CD4-positive, alpha-beta memory T cell (primary cell): ENCODE measurements at places on chromosomes 4 and X. TPM values are rescaled to one million over a fixed set of nuclear protein-coding genes. Genes with fewer than 3 reads are reported as not detected.

GRCh38 chr4:169986369-169986768, 39.8 kb downstream of the MFAP3L start:
- H3K27ac ChIP-seq: no peak overlapping the region
- no peak overlapping the region for H3K4me3 ChIP-seq
- no peaks in the 10 kb centered on the region for H3K27me3 ChIP-seq

The MAPK10 gene
- 0.48 TPM for polyA plus RNA-seq

The KDR gene
- polyA plus RNA-seq: not detected

GRCh38 chr4:155802190-155802959, 43.6 kb downstream of the GUCY1B1 start:
- no peak overlapping the region for H3K4me3 ChIP-seq
- no peak overlapping the region for H3K27ac ChIP-seq
- H3K27me3 ChIP-seq: no peaks in the 10 kb centered on the region
- no peaks in the 10 kb centered on the region for H3K36me3 ChIP-seq
- DNase-seq: no peak

GRCh38 chr4:8115916-8116315, 42.7 kb downstream of the ABLIM2 start:
- H3K4me1 ChIP-seq: no peaks in the 10 kb centered on the region
- DNase-seq: no peak
- no peak overlapping the region for H3K27ac ChIP-seq
- no peaks in the 10 kb centered on the region for H3K27me3 ChIP-seq

The MAGEE2 gene
- polyA plus RNA-seq: not detected

- no peak overlapping the region for H3K27ac ChIP-seq
- H3K4me1 ChIP-seq: no peaks in the 10 kb centered on the region
- no peak overlapping the region for H3K4me3 ChIP-seq
- H3K36me3 ChIP-seq: no peaks in the 10 kb centered on the region
These were observed 244.4 kb downstream of the DCLK2 start for GRCh38 chr4:150322646-150323045.
